Posterior cingulate gyrus (tissue), 11 donors: ENCODE measurements at places on chromosomes 3 and 15.

DNA sequence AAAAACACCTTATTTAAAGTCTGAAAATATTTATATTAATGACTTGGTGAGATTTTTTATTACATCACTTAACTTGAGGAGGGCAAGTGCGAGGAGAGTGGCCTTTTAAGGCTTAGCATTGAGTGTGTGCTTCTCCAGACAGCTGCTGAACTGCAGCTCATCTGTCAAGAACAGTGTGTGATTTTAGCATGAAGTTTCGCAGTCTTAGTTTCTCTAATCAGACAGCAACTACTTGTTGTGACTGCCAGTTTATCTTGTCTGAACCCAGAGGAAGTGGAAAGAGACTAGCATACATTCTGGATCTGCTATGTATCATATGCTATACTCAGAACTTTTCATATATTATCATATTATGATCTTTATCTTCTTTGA is 291.7 kb upstream of the ROPN1 start:
- no peak for DNase-seq

DNA sequence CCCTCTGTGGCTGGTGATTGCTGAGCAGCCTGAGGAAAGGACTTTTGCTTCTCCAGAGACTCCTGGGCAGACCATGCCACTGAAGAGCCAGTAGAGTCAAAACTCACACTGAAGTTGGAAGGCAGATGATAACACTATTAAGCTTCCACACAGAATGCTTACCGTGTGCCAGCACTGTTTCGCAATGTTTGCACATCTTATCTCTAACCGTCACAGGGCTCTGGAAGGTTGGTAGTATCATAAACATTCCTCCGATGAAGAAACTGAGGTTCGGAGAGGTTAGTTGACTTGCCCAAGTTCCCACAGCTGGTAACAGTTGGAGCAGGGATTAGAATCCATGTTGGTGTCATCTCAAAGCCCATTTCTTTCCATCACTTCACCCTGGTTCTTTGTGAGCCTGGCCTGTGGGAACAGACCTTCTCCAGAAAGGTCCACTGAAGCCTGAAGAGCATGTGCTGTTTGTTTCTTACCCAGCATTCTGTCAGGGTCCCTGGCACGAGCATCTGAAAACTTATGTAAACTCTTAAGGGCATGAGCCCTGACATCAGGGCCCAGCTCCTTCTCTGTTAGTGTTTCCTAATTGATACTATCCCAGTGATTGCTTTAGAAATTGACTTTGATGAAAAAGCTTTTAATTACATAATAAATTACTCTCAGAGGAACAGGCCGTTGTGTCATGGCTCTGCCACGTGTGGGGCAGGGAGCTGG is 77.0 kb upstream of the PRR23C start:
- DNase-seq = no peak

DNA sequence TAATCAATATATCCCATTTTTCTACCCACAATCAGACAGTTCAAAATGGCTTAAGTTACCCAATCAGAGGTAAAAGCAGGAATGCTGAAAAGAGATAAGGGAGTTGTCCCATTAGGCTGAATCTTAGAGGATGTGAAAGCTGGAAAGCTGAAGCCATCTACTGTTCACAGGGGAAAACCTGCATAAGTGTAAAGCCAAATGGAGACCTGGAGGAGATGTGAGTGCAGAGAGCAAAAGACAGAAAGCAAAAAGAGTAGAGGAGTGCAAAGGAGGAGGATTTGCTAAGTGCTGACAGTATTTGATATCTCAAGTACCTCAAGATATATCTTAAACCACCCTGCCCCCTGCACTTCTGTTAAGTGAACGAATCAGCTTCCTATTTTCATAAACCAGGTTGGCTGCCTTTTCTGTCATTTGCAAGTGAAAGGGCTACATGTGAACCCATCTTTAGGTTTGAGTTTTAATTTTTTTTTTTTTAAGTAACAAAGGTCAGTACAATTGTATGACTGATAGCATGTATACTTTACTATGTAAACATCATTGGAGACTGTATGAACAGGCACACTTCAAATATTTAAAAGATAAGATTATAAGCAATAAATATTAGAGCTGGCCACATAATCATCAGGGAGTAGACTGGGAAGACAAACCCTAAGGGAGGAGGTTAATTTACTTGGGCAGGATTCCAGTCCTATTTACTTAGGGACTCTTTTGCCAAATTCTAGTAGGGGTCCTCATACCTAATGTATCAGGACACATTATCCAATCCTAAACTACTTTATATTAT is 22.8 kb upstream of the P2RY1 start:
- DNase-seq = no peak

- DNase-seq = no peak
Measured at GRCh38 chr15:91867581-91868026, 14.1 kb downstream of the SLCO3A1 start.

- no peak for DNase-seq
Measured at GRCh38 chr3:182309120-182309519, 484.2 kb upstream of the ATP11B start.

DNA sequence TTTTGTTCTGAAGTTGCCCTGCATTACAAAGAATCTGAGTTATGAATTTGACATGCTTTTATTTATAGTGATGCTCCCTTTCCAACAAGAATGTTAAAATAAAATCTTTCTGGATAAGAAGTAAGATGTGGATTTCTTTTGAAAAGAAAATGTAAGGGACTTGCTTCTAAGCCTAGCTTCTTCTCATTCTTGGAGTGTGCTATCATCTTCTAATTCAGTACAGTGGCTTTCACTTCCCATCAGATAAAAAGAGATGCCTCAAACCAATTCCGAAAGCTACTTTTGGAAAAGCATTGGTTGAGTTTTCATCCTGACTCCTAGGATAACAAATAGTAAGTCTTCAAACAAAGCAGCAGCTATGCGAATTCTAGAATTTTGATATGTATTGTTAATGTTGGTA is 197.0 kb upstream of the ZPLD1 start:
- DNase-seq = no peak
